OCI-LY7 (cell line): ENCODE measurements at places on chromosomes 16 and 17. TPM values are rescaled to one million over a fixed set of nuclear protein-coding genes. Genes with fewer than 3 reads are reported as not detected.

The TMEM256 gene
- total RNA-seq: 96.6 and 107 TPM in 2 replicates

- no peak for DNase-seq
Measured at GRCh38 chr17:6642592-6642991, 1.7 kb downstream of the TXNDC17 start.

GRCh38 chr17:2095536-2095910, 40.6 kb downstream of the HIC1 start:
- DNase-seq: no peak

The DPEP3 gene
- not detected in 2 replicates for total RNA-seq

The OTOP3 gene
- total RNA-seq: not detected in 2 replicates

The KRTAP3-1 gene
- total RNA-seq: not detected in 2 replicates

The MATCAP1 gene
- 39.6 and 42.3 TPM in 2 replicates for total RNA-seq

The SNN gene
- total RNA-seq: 27.8 and 31.6 TPM in 2 replicates

DNA sequence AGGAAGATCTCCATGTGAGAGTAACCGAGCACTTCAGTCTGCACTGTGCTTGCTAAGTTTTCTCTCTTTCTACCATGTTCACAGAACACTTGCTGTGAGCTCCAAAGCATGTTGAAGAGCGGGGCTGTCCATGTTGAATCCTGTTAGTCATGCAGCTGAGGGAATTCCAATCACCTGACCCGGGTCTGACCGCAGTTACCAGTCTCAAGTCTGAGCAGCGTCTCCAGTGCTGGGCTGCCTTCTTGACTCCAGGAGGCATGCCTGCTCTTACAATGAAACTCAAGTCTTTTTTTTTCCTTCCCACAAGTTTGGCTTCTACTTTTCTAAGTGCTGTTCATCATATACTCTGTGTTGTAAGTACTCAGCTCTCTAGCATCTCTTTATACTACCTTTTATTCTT, 44.3 kb downstream of the HOXB1 start:
- DNase-seq: no peak

DNA sequence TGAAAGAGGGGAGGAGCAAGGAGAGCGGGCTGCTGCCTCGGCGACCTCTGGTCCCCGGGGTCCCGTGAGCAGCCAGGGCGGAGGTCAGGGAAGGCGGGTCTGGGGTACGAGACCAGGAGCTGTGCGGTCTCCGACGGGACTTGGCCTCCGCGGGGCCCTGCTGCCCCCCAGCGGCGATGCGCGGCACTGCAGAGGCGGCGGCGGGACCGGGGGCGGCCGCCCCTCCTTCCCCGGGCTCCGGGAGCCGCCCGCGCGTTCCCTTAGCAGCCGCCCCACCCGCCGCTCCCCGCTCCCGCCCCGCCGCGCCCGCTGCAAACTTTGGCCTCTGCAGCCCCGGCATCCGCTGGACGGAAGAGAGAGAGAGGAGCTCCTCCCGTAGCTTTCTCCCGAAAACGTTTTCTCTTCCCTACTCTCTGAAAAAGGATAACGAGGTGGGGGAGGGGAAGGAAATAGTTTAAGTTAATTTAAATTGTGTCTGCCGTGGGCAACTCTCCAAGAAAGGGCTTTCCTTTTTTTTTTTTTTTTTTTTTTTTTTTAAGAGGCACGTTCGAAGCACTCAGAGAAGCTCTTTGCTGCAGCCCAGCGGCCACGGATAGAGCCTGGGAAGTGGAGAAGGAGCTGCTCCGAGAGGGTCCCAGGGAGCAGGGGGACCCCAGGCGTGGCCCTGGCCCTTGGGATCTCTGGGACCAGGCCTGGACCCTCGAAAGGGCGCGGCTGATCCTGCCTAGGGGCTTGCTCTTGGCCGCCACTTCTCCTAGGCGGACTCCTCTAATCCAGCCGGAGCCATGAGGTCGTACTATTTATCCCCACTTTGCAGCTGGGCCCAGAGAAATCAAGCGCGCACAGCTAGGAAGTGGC, 43.2 kb downstream of the C16orf82 start:
- peak; percentile 75 for DNase-seq

DNA sequence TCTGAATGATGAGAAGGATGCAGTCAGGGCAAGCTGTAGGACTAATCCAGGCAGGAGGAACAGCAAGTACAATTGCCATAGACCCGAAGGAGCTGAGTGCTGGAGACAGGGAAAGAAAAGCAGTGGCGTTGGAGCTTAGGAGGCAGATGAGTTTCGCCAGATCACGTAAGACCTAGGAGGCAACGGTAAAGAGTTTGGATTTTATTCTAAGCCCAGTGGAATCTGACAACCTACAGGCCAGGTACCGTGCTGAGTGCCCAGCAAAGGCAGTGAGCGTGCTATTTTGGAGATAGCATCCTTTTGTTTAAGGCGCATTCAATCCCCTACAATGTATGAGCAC, 1.2 kb downstream of the USP43 start:
- no peak for DNase-seq

GRCh38 chr17:80396157-80397033, 18.6 kb upstream of the ENDOV start:
- DNase-seq: no peak

The KRTAP4-1 gene
- total RNA-seq: not detected in 2 replicates

DNA sequence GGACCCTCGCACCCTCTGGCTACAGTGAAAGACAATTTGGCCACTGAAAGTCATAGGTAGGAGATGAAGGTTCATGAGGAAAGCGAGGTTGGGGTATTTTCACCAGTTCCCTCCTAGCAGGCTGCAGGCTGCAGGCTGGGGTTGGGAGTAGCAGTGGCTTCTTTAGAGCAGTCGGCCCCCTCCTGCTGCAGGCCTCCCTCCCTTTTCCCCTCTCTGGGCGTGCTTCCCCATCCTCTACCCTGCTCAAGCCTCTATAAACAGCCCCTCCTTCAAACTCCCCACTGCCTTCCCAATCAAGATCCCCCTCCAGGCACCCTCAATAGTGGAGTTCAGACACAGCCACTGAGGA, 41.8 kb downstream of the GAS7 start:
- no peak for DNase-seq

The CD300E gene
- total RNA-seq: not detected in 2 replicates

- no peak for DNase-seq
Measured at GRCh38 chr16:83051451-83051850, 424.7 kb downstream of the CDH13 start.

DNA sequence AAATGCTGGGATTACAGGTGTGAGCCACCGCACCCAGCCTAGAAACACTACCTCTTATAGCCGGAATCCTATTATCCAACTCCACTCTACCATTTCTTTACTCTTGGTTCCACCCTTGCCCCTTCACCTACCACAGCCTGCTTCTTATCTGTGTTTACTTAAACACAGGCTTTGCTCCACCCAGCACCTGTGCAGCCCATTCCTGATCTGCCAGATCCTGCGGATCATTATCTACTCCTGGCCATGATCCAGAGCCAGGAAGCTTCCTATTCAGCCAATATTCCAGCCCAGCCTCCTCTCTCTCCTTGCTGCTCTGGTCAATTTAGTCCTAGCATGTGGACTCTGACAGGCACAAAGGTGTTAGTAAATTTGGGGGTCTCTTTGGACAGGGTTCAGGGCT, 98.8 kb upstream of the MED13 start:
- no peak for DNase-seq

- no peak for DNase-seq
Measured at GRCh38 chr17:6782244-6782643, 6.2 kb downstream of the FBXO39 start.

GRCh38 chr17:46815474-46816353, 2.8 kb downstream of the WNT3 start:
- DNase-seq: no peak

GRCh38 chr17:39926588-39927100, 757 bp downstream of the ORMDL3 start:
- DNase-seq: peak; percentile 72

- no peak for DNase-seq
Measured at GRCh38 chr17:78433013-78433727, 54.7 kb downstream of the PGS1 start.

DNA sequence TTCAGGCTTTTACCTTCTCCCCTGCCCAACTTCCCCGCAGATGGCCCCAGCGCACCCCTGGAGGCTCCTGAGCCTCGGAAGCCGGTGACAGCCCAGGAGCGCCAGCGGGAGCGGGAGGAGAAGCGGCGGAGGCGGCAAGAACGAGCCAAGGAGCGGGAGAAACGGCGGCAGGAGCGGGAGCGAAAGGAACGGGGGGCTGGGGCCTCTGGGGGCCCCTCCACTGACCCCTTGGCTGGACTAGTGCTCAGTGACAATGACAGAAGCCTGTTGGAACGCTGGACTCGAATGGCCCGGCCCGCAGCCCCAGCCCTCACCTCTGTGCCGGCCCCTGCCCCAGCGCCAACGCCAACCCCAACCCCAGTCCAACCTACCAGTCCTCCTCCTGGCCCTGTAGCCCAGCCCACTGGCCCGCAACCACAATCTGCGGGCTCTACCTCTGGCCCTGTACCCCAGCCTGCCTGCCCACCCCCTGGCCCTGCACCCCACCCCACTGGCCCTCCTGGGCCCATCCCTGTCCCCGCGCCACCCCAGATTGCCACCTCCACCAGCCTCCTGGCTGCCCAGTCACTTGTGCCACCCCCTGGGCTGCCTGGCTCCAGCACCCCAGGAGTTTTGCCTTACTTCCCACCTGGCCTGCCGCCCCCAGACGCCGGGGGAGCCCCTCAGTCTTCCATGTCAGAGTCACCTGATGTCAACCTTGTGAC, 3.6 kb downstream of the MAPK7 start:
- DNase-seq: no peak

- DNase-seq: no peak
Measured at GRCh38 chr16:46859719-46860152, 24.4 kb upstream of the GPT2 start.

DNA sequence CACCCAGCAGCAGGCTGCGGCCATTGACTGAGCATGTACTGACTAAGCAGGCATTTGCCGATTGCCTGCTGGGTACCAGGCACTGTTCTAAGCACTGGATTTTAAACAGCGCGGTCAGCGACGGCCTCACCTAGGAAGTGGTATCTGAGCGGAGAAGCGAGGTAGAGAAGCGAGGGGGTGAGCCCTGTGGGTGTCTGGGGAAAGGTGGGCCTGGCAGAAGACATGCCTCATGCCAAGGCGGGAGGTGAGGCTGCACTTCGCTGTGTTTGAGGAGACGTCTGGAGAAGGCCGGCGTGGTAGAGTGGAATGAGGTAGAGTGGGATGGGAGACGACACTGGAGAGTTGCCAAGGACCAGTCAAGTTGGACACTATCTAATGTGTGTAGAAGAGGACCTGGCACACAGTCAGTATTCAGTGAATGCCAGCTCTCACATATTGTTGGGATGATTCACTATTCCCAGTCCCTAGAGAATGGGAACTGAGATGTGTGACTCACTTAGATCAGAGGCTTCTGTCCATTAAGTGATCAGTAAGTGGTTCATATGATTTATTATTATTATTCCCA, 14.4 kb downstream of the SYCE1L start:
- no peak for DNase-seq

GRCh38 chr16:86288716-86289294, 221.5 kb upstream of the FOXF1 start:
- no peak for DNase-seq

- DNase-seq: no peak
Measured at GRCh38 chr17:18253947-18254821, 4.4 kb downstream of the FLII start.

The MT4 gene
- not detected in 2 replicates for total RNA-seq

The SEPTIN12 gene
- total RNA-seq: not detected in 2 replicates

The FOXF1 gene
- total RNA-seq: not detected in 2 replicates

DNA sequence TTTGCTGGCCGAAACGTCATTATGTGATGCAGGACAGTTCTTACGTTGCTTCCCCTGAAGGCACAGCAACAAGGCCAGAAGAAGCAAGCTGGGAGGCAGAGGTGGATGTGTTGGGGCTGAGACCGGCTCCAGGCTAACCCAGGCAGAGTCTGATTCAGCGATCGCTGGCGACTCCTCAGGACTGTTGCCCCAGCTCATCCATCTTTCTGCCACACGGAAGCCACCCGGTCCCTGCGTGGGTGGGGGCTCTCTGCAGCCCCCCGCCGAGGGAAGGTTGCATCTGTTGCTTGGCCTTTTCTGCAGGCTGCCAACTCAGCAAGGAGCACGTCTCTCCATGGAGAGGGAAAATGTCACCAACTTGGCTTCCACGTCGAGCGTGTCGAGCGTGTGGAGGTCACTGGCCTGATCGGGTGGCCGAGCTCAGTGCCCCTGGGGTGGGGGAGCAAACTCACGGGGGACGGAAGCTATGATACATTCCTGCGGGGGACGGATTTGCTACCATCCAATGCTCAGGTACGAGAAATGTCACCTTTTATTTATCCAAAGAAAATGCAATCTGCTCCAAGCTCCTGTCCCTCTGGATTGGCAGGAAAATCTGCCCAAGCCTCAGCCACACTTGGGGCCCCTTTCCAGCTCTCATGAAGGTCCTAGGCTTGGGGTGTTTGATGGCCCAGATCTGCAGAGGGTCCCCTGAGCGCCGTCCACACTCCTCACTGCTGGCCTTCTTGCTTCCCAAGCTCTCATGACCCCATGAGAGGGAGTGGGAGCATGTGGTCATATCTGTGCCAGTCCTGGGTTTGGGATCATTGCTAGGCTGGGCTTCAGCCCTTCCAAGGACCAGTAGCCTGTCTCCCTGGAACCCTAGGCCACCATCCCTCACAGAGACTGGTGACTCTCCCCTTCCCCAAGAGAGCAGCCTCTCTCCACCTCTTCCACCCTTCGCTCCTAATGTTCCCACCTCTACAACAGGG, 69.4 kb downstream of the RPH3AL start:
- no peak for DNase-seq

- peak; percentile 67 for DNase-seq
Measured at GRCh38 chr16:2470603-2471015, 488 bp upstream of the NTN3 start.

The MYH2 gene
- not detected in 2 replicates for total RNA-seq

- no peak for DNase-seq
Measured at GRCh38 chr16:62665269-62665668, 629.0 kb upstream of the CDH8 start.

DNA sequence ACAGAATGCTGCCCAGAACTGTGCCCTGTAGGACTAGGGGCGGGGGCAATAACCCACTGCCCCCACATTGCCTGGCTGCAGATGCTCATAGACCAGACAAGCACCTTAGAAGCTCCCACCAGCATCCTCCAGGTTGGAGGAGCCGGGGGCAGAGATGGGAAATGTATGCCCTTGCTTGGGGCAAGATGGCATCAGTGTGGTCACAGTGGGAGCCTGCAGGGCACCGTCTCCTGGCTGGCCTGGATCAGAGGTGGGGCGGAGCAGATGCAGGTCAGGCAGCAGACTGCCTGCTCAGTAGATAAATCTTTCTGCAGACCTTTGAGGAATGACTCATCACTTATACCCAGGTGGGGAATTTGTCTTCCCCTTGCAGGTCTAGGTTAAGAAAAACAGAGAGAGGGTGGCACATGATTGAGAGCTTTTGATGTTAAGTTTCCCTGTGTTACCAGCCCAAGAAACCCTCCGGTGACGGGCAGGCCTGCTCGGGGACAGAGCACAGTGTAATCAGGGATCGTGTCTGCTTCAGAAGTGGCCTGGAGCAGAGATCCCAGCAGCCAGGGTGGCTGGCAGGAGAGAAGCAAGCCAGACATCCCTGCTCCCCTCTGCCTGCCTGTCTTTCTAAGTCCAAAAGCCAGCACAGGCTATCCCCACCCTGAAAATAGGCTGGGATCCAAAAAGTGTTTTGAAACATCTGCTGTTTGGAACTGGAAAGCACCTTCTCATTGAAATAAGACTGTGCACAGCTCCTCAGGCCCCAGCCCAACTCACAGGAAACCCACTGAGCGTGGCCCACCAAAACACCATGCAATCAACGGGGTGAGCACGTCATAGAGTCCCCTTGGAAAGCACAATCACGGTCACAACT, 50.7 kb upstream of the RPL38 start:
- DNase-seq: no peak

The RHBDL1 gene
- total RNA-seq: 3.6 and 4.2 TPM in 2 replicates

The ZSCAN10 gene
- total RNA-seq: 0.49 and 0.72 TPM in 2 replicates
